ENCODE measurements at places on chromosomes 2 and 18.

DNA sequence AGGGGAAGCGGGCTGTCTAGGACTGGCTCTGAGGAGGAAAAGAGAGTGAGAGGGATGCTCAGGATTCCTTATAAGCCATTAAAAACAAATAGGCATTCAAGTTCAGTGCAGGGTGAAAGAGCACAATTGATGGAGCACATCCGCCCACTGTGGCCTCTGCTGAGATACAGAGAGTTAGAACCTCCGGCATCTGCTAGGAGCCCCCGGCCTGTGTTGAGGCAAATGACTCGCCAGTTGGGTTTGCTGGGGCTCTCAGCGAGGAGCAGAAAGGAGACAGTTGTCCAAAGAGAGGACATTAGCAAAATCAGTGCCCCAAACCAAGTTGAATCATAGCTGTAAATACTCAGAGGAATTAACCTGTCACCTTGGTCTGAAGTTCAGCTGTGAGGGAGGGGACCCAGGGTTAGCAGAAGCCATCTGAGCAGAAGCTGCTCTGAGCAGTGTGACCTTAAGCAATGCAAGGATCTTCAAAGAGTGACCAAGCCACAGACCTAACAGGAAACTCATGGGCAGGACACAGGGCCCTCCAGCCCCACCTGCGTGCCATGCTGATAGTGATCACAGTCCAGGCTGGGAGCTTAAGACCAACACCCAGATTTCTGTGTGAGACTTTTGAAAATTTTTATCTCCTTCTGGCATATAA, 23.3 kb upstream of the IL18RAP start:
- DNase-seq = no peak

DNA sequence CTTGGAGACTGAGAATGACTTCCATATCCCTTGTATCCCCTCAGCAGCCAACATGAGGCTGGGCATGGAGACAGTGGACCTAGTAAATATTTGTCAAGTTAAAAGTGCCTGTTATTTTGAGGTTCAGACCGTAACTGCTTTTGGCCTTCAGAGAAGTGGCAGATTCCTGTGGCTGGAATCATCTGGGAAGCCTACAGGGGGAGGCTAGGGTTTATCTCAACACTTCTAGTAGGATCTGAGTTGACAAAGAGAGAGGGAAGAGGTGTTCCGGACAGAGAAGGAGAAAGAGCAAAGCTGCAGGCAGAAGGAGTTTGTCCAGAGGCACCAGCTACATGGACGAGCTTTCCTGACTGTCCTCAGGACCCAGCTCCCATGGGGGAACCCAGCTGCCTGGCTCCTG, 27.0 kb downstream of the SLC14A2 start:
- peak; percentile 56 for DNase-seq

DNA sequence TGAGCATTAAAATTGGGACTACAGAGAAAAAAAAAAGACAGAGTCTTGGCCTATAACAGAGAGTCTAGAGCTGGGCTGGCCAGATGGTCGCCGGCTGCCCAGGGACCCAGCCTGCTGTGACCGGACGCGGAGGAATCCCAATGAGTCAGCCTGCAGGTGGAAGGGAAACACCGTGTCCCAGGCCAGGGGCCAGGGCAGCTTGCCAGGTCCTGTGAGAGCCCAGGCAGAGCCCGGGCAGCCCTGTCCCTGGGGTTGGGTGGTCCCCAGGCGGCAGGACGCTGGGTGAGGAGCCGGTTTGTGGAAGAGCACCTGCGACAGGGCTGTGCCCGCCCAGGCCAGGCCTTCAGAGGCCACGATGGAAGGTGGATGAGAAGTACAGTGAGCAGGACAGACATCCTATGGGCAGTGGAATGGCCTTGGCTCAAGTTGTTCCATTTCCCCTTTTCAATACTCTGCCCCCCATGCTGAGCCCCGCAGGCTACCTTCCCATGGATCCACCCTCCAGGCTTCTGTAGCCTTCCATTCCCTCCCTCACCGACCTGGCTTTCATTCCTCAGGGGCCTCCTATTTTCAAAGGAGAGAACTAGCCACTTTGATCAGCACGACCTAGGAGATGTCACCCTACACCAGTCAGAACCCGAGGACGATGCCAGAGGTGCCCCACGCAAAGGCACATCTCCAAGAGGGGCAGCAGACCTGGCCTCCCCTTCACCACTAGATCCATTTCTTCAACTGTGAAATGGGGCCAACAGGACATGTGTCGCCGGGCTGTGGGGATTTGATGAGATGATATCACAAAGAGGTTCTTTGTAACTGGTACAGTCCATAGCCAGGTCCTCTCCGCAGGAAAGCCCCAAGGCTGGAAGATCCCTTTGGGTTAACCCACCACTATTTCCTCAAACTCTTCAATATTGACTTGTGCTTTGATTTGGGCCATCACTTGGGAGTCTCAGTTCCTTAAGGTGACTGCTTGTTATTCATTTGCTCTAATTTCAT, 87.5 kb downstream of the POLR1A start:
- no peak for DNase-seq

DNA sequence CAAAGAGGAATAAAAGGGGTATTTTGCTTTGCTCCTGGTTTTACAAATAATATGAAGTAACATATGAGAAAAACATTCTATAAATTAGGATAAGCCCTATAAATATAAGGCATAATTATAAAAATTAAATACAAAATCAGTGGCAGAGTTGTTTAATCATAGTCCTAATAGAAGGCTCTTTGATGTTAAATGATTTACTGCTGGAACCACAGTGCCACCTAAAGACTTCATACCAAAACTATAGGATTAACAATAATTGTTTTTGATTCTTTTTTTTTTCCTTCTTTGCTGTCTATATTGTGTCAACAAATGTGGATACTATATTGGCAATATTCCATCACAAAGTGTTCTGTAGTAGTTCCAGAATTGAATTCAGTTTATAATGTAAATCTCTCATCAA, 837.7 kb upstream of the SLC39A10 start:
- no peak for DNase-seq

DNA sequence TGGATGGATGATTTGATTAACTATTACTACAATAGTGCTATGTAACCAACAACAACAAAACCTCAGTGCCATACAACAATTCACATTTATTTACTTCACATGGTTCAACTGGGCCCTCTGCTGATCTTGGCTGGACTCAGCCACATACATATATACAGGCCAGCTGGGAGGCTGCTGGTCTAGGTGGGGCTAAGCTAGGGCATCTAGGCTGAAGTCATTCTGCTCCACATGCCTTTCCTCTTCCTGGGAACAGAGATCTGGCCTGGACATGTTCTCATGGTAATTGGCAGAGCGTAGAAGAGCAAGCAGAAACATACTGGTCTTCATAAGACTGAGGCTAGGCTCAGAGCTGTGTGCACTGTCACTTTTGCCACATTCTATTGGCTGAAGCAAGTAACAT, 102.8 kb upstream of the RNF152 start:
- no peak for DNase-seq

DNA sequence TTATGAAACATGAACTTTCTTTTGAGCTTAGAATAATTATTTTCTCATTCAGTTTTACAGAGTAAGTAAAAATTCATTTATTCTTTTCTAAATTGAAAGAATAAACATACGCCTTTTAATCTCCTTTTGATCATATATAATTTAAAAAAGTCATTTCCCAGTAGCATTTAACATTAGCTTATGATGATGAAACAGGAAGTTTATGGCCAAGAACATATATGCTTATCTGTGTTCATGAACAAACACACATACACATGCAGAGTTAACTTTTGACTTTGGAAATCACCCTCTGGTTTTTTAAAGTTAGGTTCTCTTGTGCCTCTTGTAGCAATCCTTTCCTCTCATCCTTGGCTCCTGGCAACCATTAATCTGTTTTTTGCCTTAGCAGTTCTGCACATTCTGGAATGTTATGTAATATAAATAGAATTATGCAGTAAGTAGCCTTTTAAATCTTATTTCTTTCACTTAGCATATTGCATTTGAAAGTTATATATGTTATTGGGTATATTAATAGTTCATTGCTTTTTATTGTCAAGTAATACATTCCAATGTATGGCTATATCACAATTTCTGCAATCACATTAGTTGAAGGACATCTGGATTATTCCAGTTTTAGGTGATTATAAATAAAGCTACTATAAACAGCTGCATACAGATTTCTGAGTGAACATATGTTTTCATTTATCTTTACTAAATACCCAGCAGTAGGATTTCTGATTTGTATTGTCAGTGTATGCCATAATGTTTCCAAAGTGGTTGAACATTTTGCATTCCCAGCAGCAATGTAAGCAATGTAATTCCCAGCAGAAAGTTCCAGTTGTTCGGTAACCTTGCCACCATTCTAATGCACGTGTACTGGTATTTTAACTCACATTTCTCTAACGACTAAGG, 210.3 kb downstream of the ZRANB3 start:
- DNase-seq = no peak

DNA sequence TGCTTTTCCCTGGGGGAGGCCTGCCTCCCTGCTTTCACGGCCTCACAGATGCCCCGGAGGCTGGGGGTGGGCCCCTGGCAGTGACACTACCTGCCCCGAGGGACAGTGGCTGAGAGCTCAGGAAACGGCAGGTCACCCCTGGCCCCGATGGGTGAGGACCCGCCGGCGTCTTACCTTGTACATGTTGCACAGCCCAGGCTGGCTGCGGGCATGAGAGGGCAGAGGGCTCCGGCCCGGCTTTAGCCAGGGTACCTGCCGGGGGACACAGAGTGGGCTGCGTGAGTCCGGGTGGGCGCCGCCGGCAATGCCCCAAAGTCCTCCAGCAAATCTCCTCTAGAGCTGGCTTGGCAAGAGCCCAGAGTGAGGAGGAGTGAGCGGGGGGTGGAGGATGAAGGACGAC, 122.9 kb downstream of the MBP start:
- no peak for DNase-seq

GRCh38 chr2:158232476-158232875, 130.8 kb downstream of the UPP2 start:
- DNase-seq = no peak

- no peak for DNase-seq
Observed at GRCh38 chr2:191173206-191173605, 22.4 kb upstream of the STAT4 start.

DNA sequence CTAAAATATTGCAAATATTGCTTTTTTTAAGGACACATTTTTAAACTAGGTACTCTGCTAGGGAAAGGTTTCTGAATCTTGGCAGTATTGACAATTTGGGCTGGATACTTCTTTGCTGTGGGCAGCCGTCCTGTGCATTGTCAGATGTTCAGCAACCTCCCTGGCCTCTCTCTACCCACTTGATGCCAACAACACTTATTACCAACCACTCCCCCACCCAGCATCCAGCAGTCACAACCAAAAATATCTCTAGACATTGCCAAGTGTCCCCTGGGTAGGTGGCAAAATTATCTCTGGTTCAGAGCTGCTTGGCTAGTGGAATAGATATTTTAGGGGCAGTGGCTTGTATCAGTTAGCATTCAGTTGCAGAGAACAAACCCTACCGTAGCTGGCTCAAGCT, 114.3 kb upstream of the PNPT1 start:
- no peak for DNase-seq

DNA sequence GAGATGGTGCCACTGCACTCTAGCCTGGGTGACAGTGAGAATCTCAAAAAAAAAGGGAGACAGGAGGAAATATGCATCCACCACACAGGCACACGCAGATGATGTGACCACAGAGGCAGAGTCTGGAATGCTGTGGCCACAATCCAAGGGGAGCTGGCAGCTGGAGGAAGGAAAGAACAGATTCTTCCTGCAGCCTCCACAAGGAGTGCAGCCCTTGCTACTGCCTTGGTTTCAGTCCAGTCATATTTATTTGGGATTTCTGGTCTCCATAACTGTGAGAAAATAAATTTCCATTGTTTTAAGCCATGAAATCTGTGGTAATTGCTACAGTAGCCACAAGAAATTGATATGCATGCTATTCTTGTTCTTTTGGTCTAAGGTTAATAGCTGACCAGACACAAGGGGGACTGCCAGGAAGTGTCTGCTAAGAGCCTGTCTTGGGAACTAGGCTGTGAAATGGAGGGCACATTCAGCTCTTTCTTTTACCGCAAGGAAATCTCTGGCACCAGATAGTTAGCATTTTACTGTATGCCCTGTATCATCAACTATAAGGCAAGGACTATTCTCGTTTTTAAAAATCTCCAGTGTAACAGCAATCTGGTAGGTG, 133.1 kb upstream of the SEC11C start:
- DNase-seq = peak; percentile 61

- no peak for DNase-seq
Observed at GRCh38 chr2:143833015-143833660, 686.8 kb downstream of the ZEB2 start.

- DNase-seq = peak; percentile 24
Observed at GRCh38 chr2:123993728-123994323, 31.3 kb upstream of the CNTNAP5 start.

DNA sequence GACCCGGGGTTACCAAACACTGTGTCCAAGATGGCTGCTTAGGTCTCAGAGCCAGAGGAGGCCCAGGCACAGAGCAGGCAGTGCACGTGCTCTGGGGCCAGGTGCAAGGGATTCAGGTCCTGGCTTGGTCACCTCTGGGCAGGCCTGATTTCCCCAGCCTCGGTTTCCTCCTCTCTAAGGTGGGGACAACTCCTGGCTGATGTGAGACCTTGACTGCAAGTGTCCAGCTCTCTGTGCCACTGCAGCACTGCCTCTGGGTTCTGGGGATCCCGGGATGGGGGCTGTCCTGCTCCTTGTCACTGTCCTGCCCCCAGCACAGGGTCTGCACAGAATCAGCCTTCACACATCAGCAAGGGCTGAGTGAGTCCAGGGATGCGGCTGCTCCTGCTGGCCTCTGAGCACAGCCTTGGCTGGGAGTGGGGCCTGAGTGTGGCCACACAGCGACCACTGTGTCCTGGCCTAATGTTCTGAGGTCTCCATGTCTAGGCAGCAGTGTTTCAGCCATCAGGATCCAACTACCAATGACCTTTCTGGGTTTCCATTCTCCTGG, 170.2 kb upstream of the HDAC4 start:
- no peak for DNase-seq

DNA sequence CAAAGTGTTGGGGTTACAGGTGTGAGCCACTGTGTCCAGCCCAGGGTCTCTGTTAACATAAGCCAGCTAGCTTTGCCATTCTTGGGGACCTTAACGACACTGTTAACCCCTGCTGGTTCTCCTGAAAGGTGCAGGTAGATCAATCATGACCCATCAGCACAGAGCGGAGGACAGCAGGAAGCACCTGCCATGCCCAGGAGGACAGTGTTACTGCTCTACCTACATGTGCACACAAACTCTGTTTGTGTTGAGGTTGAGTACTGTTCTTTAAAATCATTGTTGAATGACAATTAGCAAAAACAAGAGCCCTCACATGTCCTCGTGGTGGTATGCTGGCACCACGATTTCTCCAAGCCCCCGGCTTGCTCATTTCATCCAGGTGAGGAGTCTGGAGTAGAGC, 120.9 kb downstream of the FAM210A start:
- DNase-seq = no peak

DNA sequence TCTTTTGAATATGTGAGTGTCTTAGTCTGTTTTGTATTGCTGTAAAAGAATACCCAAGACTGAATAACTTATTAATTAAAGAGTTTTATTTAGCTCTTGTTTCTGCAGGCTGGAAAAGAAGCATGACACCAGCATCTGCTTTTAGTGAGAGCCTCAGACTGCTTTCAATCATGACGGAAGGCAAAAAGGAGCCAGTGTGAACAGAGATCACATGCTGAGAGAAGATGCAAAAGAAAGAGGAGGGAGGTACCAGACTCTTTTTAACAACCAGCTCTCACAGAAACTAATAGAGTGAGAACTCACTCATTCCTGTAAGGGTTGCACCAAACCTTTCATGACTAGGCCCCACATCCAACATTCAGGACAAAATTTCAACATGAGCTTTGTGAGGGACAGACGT, 101.6 kb upstream of the HNMT start:
- no peak for DNase-seq

- no peak for DNase-seq
Observed at GRCh38 chr18:50721006-50721405, 98.8 kb downstream of the MRO start.

Data from AG20443 (cell line).